Kidney (tissue), 22 donors: ENCODE measurements at places on chromosomes 1 and 21. TPM values are rescaled to one million over a fixed set of nuclear protein-coding genes. Genes with fewer than 3 reads are reported as not detected.

Gene FLG
- polyA plus RNA-seq: not detected

GRCh38 chr21:41251961-41252642, 64.5 kb upstream of the FAM3B start:
- no peak overlapping the region for H3K27ac ChIP-seq
- H3K4me3 ChIP-seq: no peak overlapping the region
- H3K27me3 ChIP-seq: no peaks in the 10 kb centered on the region
- H3K36me3 ChIP-seq: no peaks in the 10 kb centered on the region
- no peaks in the 10 kb centered on the region for H3K4me1 ChIP-seq
- no peak for DNase-seq

GRCh38 chr1:246483569-246483933, 23.5 kb downstream of the SMYD3 start:
- H3K4me3 ChIP-seq: no peak overlapping the region
- DNase-seq: no peak

DNA sequence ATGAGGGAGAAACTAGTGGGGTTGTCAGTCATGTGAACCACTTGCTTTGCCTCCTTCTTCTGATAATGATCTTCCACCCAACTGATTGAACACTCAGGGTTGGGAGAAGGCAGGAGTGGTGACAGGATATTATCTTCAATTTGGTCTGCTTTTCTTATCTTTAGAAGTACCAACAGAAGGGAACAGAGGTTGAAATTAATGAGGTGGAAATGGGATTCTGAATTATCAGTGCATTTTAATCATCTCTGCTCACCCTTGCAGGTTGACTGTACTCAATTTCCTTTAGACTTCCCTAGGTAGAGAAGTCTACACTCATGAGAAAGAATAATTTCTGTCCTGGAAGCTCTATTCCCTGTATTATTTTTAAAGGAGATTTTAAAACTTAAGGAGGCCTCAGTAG, 19.9 kb upstream of the PTPN14 start:
- no peak for DNase-seq
- H3K4me3 ChIP-seq: no peak overlapping the region
- no peaks in the 10 kb centered on the region for H3K4me1 ChIP-seq
- H3K36me3 ChIP-seq: no peaks in the 10 kb centered on the region

Gene GABRD
- 1.1 TPM for polyA plus RNA-seq
